Activated T-cell treated with anti-CD3 and anti-CD28 coated beads, Interleukin-2, amount 50 U/mL, for 72 hours (primary cell): ENCODE measurements at places on chromosomes 1 and 21. TPM values are rescaled to one million over a fixed set of nuclear protein-coding genes. Genes with fewer than 3 reads are reported as not detected.
A peak's percentile ranks its signal among the peaks of the same experiment; 100 is the strongest.

Gene RHOU
- 0.70 TPM for total RNA-seq

- H3K4me1 ChIP-seq = peaks cover 9% of the 10 kb centered on the region
- H3K27ac ChIP-seq = no peak overlapping the region
- H3K27me3 ChIP-seq = peaks cover 39% of the 10 kb centered on the region
- DNase-seq = peak; percentile 43
- H3K4me3 ChIP-seq = no peak overlapping the region
Measured at GRCh38 chr1:8015036-8015808, 10.9 kb downstream of the ERRFI1 start.

Gene LCE6A
- total RNA-seq = not detected

- peaks cover 16% of the 10 kb centered on the region for H3K27me3 ChIP-seq
- peaks cover 11% of the 10 kb centered on the region for H3K4me1 ChIP-seq
- no peak overlapping the region for H3K27ac ChIP-seq
- H3K36me3 ChIP-seq = no peaks in the 10 kb centered on the region
- no peak for DNase-seq
Measured at GRCh38 chr21:33126569-33126968, 56.6 kb downstream of the OLIG1 start.

GRCh38 chr1:234756066-234756774 is 146.2 kb upstream of the IRF2BP2 start:
- H3K4me3 ChIP-seq = no peak overlapping the region
- peaks cover 14% of the 10 kb centered on the region for H3K27me3 ChIP-seq
- peaks cover 54% of the 10 kb centered on the region for H3K4me1 ChIP-seq
- H3K36me3 ChIP-seq = no peaks in the 10 kb centered on the region
- no peak overlapping the region for H3K27ac ChIP-seq

GRCh38 chr1:211323156-211324063 is 3.2 kb upstream of the TRAF5 start:
- peaks cover 72% of the 10 kb centered on the region for H3K4me1 ChIP-seq
- H3K4me3 ChIP-seq = no peak overlapping the region
- peak; percentile 69 for DNase-seq
- no peaks in the 10 kb centered on the region for H3K36me3 ChIP-seq

DNA sequence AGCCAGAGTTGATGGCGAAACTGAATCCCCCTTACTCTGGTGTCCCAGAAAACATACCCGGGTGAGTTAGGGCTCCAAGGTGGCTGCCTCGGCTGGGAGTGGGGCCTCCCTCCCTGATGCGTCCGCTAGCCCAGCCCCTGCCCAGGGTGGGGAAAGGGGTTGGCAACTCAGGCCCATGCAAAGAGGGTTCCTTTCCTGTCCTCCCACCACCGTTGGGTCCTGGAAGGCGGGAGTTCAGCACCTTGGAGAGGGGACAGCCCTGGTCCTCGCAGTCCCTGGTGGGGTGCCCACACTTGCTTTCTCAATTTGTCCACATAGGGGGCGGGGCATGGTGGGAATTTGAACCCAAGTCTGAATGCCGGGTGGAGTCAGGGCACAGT is 6.1 kb downstream of the SRM start:
- no peak overlapping the region for H3K27ac ChIP-seq
- DNase-seq = no peak
- H3K27me3 ChIP-seq = no peaks in the 10 kb centered on the region
- peaks cover 4% of the 10 kb centered on the region for H3K36me3 ChIP-seq

GRCh38 chr1:2352341-2352896 is 38.9 kb downstream of the MORN1 start:
- no peak for DNase-seq
- H3K4me3 ChIP-seq = no peak overlapping the region
- H3K27ac ChIP-seq = no peak overlapping the region
- no peaks in the 10 kb centered on the region for H3K27me3 ChIP-seq
- H3K36me3 ChIP-seq = no peaks in the 10 kb centered on the region

DNA sequence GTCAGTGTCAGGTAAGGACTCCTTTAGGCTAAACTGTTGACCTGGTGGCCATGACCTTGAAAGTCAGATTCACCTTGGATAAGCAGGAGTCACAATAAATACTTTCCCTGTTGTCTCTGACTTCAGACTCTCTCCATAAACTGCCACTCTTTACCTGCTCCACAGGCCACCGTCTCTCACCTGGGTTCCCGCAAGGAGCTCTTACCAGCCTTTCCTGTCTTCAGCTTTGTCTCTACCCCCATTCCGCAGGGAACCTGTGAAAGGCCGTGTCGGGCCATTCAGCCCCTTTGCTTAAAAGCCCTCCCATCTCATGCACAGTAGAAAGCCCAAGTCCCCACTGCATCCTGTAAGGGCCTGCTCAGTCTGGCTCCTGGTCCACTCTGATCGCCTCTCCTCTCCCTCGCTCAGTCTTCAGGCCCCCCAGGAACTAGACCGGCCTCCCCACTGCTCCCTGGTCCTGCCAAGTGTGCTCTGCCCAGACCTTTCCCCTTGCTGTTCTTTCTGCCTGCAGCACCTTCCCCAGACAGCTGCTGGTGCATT is 79.5 kb downstream of the ACTL8 start:
- H3K27me3 ChIP-seq = peaks cover 8% of the 10 kb centered on the region
- no peaks in the 10 kb centered on the region for H3K4me1 ChIP-seq
- no peak for DNase-seq
- H3K4me3 ChIP-seq = no peak overlapping the region
- no peak overlapping the region for H3K27ac ChIP-seq
- H3K36me3 ChIP-seq = no peaks in the 10 kb centered on the region

DNA sequence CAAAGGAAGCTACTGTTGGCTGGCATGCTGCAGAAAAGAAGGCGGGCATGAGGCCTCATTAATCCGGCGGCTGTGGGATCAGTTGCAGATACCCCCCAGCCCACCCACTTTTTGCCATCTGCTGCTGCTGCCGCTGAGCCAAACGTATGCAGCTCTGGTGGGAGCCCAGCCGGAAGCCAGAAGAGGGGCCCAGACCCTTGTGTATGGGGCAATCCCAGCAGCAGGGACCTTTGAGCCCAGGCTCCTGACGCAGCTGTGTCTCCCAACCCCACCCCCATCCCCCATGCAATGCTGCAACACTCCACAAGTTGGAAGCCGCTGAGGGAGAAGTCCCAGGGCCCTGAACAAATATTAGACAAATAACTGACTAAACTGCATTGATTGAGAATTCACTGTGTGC is 106.0 kb downstream of the ELAVL4 start:
- H3K4me1 ChIP-seq = no peaks in the 10 kb centered on the region
- no peak overlapping the region for H3K4me3 ChIP-seq
- no peak overlapping the region for H3K27ac ChIP-seq
- no peaks in the 10 kb centered on the region for H3K36me3 ChIP-seq

GRCh38 chr1:220544901-220545303 is 17.0 kb downstream of the MARK1 start:
- H3K27me3 ChIP-seq = no peaks in the 10 kb centered on the region
- no peak for DNase-seq
- H3K4me3 ChIP-seq = no peak overlapping the region
- H3K27ac ChIP-seq = no peak overlapping the region
- H3K36me3 ChIP-seq = peaks cover 2% of the 10 kb centered on the region

- peaks cover 36% of the 10 kb centered on the region for H3K4me1 ChIP-seq
- DNase-seq = no peak
- no peaks in the 10 kb centered on the region for H3K27me3 ChIP-seq
- no peak overlapping the region for H3K4me3 ChIP-seq
- H3K36me3 ChIP-seq = peaks cover 3% of the 10 kb centered on the region
Measured at GRCh38 chr1:214420833-214421232, 130.6 kb downstream of the PTPN14 start.

DNA sequence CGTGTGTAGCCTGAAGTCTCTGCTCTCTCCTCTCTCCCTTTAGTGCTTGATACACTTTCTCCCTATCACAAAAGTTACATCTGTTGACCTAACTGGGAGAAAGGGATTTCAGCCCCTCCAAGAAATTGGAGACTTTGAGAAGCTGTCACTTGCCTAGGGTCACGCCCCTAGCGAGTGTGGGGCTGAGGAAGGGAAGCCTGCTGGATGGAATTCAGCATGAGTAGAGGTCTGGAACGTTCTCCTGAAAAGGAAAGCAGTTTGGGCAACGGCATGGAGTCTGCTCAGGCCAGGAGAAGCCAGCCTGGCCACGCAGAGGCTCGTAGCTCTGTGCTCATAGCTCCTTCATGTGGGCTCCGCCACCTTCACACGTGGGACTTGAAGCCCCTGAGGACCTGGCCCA is 22.4 kb downstream of the COL16A1 start:
- no peaks in the 10 kb centered on the region for H3K4me1 ChIP-seq
- no peak for DNase-seq
- H3K36me3 ChIP-seq = no peaks in the 10 kb centered on the region
- no peak overlapping the region for H3K4me3 ChIP-seq
- H3K27ac ChIP-seq = no peak overlapping the region

DNA sequence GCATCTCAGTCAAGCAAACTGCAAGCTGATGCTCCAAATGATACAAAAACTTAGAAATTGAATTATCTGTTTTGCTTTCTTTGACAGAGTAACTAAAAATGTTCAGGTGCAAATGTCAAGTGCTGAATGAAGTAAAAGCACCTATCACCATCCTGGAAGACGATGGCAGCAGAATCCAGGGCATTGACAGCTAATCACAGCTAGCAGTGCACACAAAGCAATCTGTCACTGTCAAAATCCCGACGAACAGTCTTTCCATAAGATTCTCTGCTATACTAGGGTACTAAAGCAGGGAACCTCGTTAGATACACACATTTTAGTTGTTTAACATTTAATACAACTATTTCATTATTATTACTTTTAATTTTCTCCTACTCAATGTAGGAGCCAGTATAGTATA is 233.3 kb downstream of the BRINP3 start:
- H3K27ac ChIP-seq = no peak overlapping the region
- DNase-seq = no peak
- H3K4me3 ChIP-seq = no peak overlapping the region
- no peaks in the 10 kb centered on the region for H3K27me3 ChIP-seq

DNA sequence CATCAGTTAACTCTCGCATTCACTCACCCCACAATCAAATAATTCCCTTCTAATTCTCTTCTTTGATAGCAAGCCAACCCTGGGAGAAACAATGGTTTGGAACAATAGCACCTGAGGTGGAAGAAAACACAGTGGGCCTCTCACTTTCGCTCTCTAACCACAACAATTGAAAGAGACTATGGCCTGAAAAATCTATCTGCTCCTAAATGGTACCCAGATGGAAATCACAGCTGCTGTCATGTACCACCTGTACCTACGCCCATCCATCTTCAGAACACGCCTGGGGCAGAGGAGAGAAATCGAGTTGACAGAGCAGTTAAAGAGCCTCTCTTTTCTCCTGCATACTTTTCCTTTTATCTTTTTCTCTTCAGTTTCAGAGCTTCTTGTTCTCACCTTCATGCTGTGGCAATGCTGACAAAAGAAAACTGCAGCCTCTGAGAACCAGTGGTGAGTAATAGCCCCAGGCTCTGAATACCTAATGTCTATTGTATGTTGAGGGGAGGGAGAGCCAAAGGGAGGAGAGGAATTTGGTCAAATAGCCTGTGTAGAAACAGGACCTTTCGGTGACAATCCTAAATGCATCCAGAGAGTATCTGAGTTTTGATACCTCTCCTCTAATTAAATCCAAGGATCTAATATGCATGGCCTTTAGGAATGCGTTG is 57.7 kb downstream of the ZC3H11B start:
- DNase-seq = no peak
- no peak overlapping the region for H3K27ac ChIP-seq
- H3K36me3 ChIP-seq = no peaks in the 10 kb centered on the region
- no peak overlapping the region for H3K4me3 ChIP-seq
- H3K4me1 ChIP-seq = no peaks in the 10 kb centered on the region

GRCh38 chr1:35864813-35865212 is 18.2 kb upstream of the AGO1 start:
- H3K27me3 ChIP-seq = no peaks in the 10 kb centered on the region
- no peak overlapping the region for H3K4me3 ChIP-seq
- no peak for DNase-seq
- H3K27ac ChIP-seq = no peak overlapping the region
- no peaks in the 10 kb centered on the region for H3K4me1 ChIP-seq

DNA sequence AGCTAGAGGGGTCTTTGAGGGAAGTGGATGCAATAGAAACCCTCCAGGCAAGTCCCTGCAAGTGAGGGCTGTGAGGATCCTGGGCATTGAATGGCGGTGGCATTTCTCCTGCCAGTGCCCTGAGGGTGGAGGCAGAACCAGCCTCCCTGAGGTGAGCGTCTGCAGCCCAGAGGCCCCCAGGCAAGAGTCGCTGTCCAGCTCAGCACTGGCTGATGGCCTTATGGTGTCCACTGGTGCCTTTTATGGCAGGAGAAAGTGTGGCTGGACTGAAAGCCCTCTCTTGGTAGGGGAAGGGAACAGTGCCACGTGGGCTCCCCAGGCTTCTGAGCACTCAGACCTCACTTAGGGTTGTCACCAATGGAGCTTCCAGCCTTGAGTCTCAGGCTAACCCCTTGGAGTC is 77.3 kb downstream of the SH3BGR start:
- H3K27me3 ChIP-seq = peaks cover 19% of the 10 kb centered on the region
- no peaks in the 10 kb centered on the region for H3K36me3 ChIP-seq

Gene GPR89B
- total RNA-seq = 18.3 TPM

GRCh38 chr21:44556879-44557278 is 1.7 kb downstream of the KRTAP10-3 start:
- no peaks in the 10 kb centered on the region for H3K4me1 ChIP-seq
- peaks cover 9% of the 10 kb centered on the region for H3K36me3 ChIP-seq
- DNase-seq = no peak
- no peak overlapping the region for H3K4me3 ChIP-seq
- no peaks in the 10 kb centered on the region for H3K27me3 ChIP-seq
- H3K27ac ChIP-seq = no peak overlapping the region

GRCh38 chr1:84427250-84428188 is 29.2 kb downstream of the DNASE2B start:
- DNase-seq = no peak
- H3K27ac ChIP-seq = no peak overlapping the region
- no peaks in the 10 kb centered on the region for H3K36me3 ChIP-seq
- no peaks in the 10 kb centered on the region for H3K4me1 ChIP-seq
- H3K4me3 ChIP-seq = no peak overlapping the region

Gene SLAMF7
- 42.6 TPM for total RNA-seq

Gene OR2L5
- total RNA-seq = 0.16 TPM

Gene SON
- total RNA-seq = 282 TPM

Gene LAMC2
- total RNA-seq = not detected

DNA sequence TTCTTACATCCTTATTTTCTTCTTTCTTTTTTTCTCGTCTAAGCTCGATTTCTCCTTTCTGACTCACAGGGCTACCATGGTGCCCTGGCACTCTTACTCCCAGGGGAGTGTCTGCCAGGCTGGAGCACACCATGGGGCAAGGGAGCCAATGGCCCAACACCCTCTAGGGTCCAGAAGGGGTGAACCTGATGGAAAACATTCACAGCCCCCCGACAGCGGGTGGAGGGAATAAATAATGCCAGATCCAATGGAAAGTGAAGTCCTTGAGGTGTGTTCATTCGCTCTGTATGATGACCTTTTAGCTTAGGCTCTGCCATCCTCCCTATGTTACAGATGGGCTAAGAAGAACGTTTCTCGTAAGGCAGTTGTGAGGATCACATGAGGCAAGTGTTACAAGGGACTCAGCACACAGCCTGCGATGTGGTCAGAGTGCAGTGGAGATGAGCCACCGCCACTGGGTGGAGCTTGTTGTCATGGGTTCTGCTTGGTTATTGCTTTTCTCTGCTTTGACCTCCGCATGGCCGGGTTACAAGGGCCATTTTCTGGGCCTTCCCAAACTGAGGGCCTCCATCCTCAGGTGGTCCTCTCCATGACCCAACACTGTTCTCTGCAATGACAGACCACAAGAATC is 3.5 kb upstream of the FCMR start:
- H3K27me3 ChIP-seq = no peaks in the 10 kb centered on the region
- peak; percentile 77 for DNase-seq
- no peak overlapping the region for H3K27ac ChIP-seq

GRCh38 chr1:245154429-245155271 is at the start of gene KIF26B:
KIF26B (plus strand) TSS chr1:245154985; CDS start chr1:245155425, 440 bp downstream.
- H3K27ac ChIP-seq = no peak within 1 kb of the TSS
- peak; percentile 48 for DNase-seq
- peaks cover 26% of the 10 kb centered on the region for H3K4me1 ChIP-seq
- no peaks in the 10 kb centered on the region for H3K36me3 ChIP-seq

- H3K27ac ChIP-seq = no peak overlapping the region
- no peak overlapping the region for H3K4me3 ChIP-seq
- H3K36me3 ChIP-seq = peaks cover 8% of the 10 kb centered on the region
- no peak for DNase-seq
Measured at GRCh38 chr1:33344896-33345560, 24.1 kb upstream of the A3GALT2 start.
